Myocyte (in vitro differentiated cells): ENCODE measurements at places on chromosomes 1 and 21.

DNA sequence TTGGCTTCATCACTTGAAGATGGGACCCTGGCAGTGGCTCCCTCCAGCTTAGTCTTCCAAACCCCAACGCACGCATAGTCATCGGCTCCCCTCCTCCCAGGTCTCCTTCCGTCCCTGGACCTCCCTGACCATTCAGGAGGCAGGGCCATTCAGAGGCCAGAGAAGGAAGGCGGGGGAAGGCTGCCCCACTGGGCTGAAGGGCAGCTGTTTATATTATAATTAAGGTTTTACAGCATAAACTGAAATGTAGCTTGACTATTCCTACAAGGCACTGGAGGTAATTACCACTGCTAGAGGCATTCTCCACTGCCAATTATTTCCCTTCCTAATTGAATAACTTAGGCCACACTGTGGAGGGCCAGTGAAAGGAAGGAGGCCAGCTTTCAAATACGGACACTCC lies 170.6 kb upstream of the PROX1 start:
- DNase-seq, result no peak

- peak; percentile 68 for DNase-seq
These were observed 212.3 kb upstream of the DPYD start for GRCh38 chr1:98133131-98133530.

DNA sequence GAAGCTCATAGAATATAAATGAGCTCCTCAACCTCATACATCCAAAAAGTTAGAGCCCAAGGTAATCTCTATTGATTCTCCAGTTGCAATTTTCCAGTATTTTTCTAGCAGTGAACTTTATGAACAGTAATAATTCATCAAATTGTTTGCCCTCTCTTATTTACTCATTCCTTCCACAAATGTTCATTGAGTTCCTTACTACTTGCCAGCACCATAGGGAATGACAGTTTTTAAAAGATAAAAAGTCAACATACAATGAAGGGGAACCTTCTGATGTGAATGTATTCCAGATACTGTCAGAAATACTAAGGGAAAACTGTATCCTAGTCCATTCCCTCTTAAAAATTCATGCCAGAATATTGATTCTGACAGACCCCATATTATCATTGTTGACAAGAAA lies 277.0 kb upstream of the C1orf87 start:
- no peak for DNase-seq

DNA sequence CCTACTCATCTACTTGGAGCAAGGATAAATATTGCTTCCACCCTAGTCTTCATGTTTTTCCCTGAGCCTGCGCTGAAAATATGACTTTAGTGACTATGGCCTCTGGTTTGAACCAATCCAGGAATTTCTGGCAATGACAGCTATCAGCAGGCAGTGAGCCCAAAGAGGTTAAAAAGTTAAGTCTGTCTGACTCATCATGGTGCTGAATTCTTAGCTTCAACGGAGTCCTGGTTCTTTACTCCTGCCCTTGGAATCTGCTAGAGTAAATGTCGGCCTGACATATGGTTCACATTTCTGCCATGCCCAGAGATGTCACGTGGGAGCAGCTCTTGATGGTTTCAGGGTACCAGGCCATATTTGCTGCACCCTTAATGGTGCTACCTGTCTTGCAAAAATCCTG lies 351.6 kb upstream of the PLXNA2 start:
- peak; percentile 16 for DNase-seq

GRCh38 chr1:153648000-153648643 lies 10.4 kb upstream of the SNAPIN start:
- no peak for DNase-seq

DNA sequence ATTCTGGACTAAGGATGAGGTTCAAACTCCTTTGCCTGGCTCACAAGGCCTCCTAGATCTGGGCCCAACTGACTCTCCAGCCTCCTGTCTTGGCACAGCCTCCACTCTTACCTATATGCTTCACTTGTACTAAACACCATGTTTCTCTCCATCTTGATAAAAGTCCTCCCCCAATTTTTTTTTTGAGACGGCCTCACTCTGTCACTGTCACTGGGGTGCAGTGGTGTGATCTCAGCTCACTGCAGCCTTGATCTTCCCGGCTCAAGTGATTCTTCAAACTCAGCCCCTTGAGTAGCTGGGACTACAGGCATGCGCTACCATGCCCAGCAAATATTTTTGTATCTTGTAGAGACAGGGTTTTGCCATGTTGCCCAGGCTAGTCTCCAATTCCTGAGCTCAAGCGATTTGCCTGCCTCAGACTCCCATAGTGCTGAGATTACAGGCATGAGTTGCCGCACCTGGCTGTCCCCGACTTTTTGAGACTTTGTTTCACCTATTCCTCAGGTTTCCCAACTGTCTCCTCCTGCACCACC lies 39.7 kb downstream of the CD34 start:
- no peak for DNase-seq

DNA sequence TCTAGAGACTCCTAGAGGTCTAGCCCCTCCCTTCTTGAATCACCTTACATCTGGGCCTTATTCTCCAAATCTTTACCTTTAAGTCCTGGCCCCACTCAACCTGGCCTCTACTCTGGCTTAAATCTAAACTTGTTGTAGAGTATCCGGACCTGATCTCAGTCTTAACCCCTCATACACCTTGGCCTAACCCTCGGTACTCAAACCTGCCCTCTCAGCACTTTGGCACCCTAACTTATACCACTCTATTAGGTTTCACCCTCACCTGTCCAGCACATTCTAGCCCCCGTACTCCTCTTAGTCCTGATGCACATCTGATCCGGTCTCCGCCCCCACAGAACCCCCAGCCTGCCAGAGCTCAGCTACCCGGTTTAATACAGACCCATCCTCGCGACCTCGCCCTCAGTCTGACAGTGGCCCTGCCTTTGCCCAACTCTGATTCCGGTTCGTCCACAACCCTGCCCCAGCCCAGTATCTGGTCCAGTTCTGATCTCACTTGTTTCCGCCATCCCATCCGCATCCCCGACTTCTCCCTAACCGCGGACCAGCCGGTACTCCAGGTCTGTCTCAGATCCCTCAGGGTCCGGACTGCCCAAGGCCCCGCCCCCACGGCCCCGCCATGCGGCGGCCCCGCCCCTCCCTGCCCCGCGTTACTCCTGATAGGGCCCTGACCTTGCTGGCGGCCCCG lies 1.5 kb downstream of the TRIM62 start:
- peak; percentile 91 for DNase-seq

GRCh38 chr1:115402753-115403184 lies 64.7 kb upstream of the NGF start:
- DNase-seq, result no peak

DNA sequence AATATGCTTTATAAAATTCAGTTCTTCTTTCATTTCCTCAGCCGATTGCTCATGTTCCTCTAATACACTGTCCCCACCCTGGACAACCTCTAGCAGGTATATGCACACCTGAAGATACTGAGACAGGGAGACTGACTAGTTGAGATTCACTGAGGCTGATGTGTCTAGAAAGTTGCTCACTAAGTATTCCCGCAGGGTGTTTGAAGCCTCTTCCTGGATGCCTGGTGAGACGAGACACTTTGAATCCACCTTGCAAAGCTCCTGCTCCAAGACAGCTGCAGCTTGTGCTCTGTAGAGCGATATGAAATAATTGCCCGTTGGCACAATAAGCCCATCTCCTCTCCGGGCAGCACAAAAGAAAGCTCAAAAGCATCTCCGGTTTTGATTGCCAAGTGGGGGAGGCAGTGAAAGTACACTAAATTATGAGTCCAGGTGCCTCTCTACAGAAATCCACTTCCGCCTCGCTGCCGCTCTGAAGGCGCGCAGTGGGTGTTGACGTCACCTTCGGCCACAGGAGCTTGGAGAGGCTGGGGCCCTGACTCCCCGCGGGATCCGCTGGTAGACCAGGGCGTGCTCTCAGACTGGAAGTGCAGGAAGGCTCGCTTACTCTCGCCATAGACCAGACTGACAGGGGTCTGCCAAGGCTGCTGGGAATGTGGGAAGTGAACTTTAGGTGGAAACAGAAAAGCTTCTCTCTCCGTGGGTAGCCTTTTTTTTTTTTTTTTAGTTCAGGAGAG lies 46.3 kb downstream of the GPA33 start:
- DNase-seq, result peak; percentile 45

DNA sequence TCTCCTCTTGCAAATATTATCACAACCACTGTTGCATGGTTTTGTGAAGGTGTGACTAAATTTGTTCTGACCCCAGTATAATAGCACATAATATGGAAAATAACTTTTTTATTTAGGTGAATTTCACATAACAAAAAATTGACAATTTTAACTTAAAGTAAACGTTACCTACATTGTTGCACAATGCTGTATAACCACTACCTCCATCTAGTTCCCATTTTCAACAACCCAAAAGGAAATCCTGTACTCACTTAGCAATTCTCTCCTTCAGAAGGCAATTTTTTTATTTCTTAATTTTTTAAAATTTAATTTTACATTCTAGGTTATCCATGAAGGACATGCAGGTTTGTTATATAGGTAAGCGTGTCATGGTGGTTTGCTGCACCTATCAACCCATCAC lies 95.2 kb downstream of the KCNJ6 start:
- no peak for DNase-seq

DNA sequence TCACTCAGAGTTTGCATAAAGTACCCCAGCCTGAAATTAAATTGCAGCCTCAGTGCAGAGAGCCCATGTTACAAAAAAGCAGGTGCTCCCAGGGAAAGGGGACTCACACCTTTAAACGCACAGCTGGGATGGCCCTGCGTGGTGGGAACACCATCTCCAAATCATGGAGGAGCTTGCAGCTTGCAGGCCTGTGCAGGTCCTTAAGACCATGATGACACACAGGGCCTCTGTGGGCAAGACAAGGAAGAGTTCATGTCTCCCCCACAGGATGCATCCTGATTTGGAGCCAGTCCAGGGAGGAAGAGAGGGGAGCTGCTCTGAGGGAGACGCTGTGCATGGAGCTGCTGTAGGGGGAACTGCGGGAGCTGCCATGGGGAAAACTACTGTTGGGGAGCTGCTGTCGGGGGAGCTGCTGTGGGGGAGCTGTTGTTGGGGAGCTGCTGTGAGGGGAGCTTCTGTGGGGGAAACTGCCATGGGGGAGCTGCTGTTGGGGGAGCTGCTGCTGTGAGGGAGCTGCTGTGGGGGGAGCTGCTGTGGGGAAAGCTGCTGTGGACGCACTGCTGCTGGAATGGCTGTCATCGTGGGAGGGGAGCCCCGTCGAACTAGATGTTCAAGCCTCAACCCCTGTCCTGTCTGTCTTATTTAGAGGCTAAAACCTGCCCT lies 113.9 kb downstream of the MATN1 start:
- no peak for DNase-seq

GRCh38 chr1:2024887-2025286 lies 5.7 kb downstream of the GABRD start:
- no peak for DNase-seq

- no peak for DNase-seq
These were observed 127.1 kb downstream of the PCNX2 start for GRCh38 chr1:233168384-233168783.

- DNase-seq, result peak; percentile 45
These were observed 48.1 kb upstream of the PAXBP1 start for GRCh38 chr21:32819694-32820093.

DNA sequence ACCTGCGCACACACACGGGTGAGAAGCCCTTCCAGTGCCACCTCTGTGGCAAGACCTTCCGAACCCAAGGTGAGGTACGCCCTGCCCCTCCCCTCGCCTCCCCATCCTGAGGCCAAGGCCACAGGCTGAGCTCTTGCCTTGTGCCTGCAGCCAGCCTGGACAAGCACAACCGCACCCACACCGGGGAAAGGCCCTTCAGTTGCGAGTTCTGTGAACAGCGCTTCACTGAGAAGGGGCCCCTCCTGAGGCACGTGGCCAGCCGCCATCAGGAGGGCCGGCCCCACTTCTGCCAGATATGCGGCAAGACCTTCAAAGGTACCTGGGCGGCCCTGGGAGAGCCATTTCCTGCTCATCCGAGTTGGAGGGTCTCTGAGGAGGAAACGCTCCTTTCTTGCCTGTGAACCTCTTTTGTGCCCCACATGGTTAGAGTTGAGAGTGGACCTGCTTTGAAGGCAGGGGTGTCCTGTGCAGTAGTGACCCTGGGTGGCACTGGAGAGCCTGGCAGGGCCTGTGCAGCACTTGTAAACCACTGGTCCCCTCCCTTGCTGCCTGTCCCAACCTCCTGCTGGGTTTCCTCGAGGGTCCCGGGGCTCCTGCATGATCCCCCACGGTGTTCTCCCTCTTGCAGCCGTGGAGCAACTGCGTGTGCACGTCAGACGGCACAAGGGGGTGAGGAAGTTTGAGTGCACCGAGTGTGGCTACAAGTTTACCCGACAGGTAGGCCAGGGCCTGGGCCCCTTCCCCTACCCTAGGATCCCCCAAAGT lies 8.5 kb downstream of the ZBTB48 start:
- DNase-seq, result no peak

GRCh38 chr1:112542206-112542973 lies 33.6 kb downstream of the WNT2B start:
- DNase-seq, result no peak

- no peak for DNase-seq
These were observed 23.1 kb upstream of the SLC27A3 start for GRCh38 chr1:153752072-153752471.

DNA sequence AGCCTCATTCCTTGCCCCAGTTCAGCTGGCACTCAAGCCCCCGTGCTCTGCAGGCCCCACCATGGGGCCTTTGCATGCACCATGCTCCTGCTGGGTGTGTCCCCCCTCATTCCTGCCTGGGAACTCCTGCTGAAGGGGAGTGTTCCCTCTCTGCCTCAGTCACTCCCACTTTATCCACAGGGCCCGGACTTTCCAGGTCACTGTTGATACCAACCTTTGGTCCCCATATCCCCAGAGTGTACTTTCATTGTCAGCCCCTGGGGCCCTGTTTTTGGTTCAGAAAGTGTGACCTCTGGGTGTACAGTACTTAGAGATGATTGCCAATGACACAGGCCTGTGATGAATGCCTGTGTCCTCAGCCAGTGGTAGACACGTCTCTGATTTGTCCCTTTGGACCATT lies 2.9 kb downstream of the TTC22 start:
- no peak for DNase-seq

GRCh38 chr1:88673446-88673845 lies 10.6 kb upstream of the PKN2 start:
- no peak for DNase-seq

GRCh38 chr1:33025180-33025569 lies 11.5 kb downstream of the AK2 start:
- DNase-seq, result no peak

DNA sequence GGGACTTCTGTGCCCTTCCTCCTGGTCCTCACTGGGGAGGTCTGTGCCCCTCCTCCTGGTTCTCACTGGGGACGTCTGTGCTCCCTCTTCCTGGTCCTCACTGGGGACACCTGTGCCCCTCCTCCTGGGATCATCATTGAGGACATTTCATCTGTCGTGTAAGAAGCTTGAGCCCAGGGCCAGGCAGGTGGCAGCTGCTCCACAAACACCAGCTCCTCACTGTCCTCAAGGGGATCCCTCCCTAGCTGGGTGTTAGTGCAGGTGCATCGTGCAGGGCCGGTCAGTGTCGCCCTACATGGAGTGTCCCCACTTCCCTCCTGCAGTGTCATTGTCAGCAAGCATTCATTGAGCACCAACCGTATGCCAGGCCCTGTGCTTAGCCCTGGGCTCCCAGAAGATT lies 312.7 kb downstream of the PTPRU start:
- no peak for DNase-seq

- no peak for DNase-seq
These were observed 144.5 kb downstream of the AKT3 start for GRCh38 chr1:243705585-243705984.

GRCh38 chr1:183417772-183418491 lies at the start of gene NMNAT2:
NMNAT2 (minus strand) TSS chr1:183418380; CDS start chr1:183418267, 113 bp downstream.
- peak; percentile 23 for DNase-seq
